ENCODE measurements at places on chromosomes 16 and 17. TPM values are rescaled to one million over a fixed set of nuclear protein-coding genes. Genes with fewer than 3 reads are reported as not detected.

Gene TRAP1
- 134 TPM for total RNA-seq

Gene LRRC3C
- total RNA-seq, result not detected

Gene MYH2
- total RNA-seq, result not detected

Gene ENPP7
- not detected for total RNA-seq

Gene CYGB
- 38.2 TPM for total RNA-seq

Gene SMIM22
- total RNA-seq, result not detected

Gene DHODH
- 8.3 TPM for total RNA-seq

Gene UBB
- total RNA-seq, result 1,403 TPM

- no peak for DNase-seq
Measured at GRCh38 chr17:77872199-77872598, 86.3 kb upstream of the TNRC6C start.

DNA sequence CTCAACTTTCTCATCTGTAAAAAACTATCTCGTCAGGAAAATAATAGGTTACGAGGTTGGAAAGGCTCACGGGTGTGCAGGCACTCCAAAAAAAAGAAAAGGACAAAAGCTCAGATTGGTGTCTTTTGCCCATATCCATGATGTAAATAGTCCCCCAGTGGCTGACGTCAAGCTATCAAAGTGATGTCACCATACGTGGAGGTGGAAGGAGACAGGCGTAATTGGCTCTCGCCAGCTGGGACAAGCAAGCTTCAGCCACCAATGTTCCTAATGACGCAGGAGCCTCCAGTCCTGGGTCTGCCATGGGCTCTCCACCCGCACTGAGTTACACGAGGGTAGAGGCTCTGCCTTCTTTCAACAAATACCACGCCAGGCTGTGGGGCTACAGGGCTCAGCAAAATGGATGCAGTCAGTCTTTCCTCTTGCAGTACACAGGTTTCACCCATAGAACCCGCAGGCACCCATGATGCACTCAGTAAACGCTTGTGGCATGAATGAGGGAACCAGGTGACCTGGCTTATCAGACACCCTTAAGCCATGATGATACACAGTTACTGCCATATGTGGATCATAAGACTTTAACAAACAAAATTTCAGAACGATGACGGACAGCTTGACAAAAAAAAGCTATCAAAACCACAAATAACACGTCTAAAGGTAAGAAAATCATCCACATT, 50.5 kb downstream of the COTL1 start:
- no peak for DNase-seq

GRCh38 chr17:19645734-19646201, 2.8 kb upstream of the ALDH3A2 start:
- DNase-seq, result peak; percentile 76

DNA sequence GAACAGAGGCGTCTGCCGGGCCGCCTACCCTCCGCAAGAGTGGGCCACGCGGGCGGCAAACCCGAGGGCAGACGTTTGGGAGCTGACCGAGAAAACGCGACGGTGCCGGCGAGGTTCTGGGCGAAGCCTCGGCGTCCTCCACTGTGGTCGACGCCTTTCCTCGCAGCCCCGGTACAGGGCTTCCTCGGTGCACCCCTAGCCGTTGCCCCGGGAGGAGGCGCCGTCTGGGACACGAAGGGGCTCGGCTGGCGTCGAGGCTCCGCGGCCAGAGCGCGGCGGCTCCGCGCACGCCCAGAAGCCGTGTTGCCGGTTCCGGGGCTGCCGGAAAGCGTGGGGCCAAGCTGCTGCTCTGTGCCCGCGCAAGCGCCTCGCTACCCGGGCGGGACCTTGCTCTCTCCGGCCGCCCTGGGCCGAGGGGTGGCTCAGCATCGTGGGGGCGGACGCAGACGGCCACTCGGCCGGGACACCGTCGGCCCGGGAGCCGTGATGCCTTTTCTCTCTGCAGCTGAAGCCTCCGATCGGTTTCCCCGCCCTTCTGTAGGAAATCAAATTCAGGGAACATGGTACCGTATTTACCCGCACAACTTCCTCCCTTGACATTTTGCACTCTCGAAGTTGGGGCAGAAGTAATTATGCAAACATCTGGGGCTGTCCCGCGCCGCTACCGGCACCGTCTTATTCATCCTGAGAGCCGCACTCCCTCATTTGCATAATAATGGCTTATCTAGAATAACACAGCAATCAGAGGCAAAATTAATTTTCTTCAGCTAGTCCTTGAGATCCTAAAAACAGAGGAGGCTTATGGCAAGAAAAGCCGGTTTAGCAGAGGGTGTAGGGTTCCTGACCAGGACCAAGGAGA, 7.3 kb upstream of the CBX8 start:
- no peak for DNase-seq

DNA sequence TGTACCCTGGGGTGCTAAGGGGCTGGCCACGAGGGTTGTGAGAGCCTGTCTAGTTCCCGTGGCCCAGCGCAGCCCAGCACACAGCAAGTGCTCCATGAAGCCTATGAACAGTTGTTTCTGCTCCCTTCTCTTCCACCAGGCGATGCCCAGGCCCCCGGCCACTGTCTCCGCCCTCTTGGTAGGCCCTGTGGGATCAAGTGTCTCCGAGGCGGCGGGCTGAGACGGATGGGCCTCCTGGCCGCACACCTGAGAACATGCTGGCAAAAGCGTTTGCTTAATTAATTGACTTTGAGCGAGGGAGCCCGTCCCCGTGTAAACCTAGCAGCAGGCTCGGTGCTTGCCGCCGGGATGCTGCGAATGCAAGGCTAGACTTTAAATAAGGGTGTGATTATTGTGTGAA, 129.7 kb upstream of the GSE1 start:
- DNase-seq, result no peak

DNA sequence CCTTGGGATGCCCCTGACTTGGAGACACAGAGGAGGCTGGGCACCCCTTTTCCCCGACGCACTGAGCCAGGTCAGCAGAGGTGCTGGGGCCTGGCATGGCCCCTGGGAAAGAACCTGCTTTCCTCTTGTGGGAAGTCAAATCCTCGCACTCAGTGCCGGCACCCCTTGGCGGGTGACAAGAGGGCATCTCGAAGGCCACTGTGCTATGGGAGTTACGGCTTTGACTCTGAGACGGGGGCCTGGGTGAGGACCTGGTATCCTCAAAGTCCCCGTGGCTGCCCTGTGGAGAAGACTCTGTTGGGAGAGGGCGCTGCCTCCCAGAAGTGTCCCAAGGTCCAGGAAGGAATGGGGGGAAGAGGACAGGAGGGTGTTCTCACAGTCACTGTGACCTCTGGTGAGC, 117.0 kb downstream of the METRNL start:
- DNase-seq, result peak; percentile 39

DNA sequence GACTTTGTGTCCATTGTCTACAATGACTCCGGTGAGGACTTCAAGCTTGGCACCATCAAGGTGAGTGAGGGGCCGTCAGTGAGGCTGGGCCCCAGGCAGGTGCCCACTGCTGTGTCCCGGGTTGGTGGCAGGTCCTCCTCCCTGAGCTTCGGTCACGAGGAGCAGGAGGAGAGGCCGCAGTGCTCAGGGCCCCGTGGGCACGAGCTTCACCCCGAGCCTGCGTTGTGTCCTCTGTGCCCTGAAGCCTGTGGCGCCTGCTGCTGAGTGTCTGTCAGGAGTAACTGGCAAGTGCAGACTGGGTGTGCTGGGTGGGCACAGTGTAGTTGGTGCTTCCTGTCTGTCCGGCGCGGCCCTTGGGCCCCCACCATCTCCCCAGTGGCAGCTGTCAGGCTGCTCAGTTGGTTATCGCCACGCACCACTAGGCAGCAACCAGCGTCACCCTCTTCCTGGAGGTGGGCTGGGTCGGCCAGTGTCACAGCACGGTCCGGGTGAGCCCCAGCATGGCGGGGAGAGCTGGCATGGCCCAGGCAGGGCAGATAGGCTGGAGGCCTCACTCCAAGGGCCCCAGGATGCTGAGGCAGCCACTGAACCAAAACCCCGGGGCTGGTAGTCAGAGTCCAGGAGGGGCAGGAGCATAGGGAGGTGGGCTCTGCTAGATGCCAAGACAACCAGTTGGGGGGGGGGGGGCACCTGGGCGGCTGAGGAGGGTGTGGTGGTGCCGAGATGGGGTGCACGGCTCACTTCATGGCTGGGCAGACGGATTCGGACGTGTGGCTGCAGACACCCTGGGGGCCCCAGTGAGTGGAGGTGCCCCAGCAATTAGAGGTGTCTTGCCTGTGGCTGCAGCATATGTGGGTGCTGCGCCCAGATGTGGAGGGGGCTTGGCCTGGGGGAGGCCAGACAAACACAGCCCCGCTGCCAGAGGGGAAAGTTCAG, 39.3 kb downstream of the TSC2 start:
- DNase-seq, result no peak

DNA sequence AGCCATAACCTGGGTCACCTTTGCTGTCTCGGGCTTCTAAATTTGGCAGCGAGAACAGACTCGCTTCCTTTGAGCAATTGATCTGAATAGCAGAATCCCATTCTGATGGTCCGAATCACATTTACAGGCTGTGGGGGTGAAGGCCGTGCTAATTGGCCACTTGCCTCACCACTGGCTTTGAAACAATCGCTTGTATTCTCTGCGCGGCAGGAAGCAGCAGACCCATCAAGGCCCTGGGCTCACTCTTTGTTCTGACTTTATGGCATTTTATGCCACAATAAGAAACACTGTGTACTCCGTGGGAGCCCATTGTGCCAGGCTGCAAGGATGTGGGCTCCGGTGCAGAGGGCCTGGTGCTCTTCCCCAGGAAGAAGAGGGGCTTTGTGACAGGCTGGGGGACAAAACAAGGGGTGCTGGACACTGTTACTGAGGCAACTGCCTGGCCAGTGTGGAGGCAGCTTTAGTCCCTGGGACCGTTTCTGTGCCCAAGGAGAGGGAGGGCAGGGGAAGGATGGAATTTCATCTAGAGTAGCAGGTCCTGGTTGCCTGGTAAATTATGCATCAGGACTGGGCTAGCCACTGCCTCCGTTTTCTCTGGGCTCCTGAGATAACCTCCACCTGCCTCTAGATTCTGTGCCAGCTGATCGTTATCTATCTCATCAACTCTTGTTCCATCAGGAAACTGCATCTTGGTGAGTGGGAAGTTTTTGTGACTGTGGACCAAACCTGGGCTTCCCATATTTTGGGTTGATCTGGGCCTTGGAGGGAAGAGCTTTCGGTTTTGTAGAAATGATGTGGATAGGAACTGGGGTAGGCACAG, 78.5 kb downstream of the MRC2 start:
- no peak for DNase-seq

DNA sequence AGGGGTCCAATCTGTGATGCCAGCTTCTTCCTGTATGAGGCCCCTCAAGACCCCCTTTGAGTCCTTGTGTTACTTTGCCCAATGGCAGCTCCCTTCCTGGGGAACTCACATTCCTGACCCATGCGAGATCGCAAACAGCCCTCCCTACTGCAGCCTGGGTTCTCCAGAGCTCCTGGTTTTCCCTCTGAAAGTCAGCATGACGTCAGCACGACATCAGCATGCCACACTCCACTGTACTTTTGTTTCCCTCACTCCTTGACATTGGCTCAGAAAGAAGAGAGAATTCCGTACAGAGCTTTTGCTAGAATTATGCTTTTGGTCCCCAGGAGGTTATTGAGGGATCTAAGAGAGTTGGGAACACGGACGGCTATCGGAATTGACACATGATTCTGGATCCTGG, 168.1 kb upstream of the PIRT start:
- no peak for DNase-seq

- DNase-seq, result no peak
Measured at GRCh38 chr17:41529491-41529915, 1.4 kb upstream of the KRT19 start.

- no peak for DNase-seq
Measured at GRCh38 chr16:82735673-82736091, 108.9 kb downstream of the CDH13 start.

GRCh38 chr16:79154086-79154485, 446.5 kb downstream of the MAF start:
- DNase-seq, result no peak

- no peak for DNase-seq
Measured at GRCh38 chr17:76422406-76422805, 30.5 kb downstream of the UBE2O start.

DNA sequence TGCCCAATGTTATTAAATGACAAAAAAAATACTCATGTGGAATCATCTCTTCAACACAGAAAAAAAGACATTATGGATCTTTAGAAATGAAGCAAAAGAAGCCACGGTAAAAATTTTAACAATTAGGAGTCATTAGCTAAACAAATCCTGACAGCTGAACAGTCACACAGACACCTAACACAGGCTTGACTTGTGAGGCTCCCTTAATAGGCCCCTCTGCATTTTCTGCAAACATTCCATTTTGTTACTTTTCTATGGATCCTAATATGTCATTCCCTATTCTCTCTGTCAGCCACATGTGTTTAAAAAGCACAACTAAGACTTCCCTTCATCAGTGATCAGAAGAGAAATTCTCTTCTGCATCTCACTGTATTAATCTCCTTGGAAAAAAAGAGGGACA, 1331.5 kb downstream of the CDH8 start:
- no peak for DNase-seq
